ENCODE measurements at places on chromosomes 4 and X.

- DNase-seq = peak; percentile 47
Measured at GRCh38 chrX:97685753-97686152, 802.0 kb downstream of the RPA4 start.

DNA sequence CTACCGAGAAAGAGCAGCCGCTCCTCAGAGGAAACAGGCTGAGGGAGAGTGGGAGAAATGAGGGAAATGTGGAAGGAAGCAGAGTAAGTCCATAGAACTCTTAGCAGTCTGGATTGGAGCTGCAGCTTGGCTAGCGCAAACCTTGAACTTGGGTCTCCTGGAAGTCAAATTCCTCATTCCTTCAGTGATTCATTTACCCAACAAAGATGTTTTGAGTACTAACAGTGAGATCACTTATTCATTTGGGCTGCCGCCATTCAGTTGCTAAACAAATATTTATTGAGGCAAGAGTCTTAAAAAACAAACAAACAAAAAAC, 51.5 kb downstream of the SEL1L3 start:
- DNase-seq = peak; percentile 73

DNA sequence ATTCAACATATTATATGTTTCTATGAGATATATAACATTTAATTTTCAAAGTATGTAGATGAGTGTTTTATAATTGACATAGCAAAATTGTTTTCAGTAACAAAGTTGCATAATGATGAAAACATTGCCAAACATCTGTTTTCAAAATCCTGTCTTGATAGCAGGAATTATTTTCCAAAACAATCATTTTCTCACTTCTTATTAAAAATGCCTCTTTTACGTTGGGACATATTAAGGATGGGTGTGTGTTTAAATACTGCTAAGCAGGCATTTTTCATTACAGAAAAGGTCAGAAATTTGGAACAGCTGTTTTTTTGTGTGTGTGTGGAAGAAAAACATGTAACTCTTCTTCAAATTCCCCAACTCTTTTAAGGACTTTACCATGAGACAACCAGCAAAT, 452.0 kb downstream of the SPRY1 start:
- no peak for DNase-seq

GRCh38 chr4:126526335-126526734, 1106.4 kb upstream of the INTU start:
- DNase-seq = no peak

GRCh38 chrX:119238557-119238956, 2.5 kb downstream of the PGRMC1 start:
- peak; percentile 11 for DNase-seq

DNA sequence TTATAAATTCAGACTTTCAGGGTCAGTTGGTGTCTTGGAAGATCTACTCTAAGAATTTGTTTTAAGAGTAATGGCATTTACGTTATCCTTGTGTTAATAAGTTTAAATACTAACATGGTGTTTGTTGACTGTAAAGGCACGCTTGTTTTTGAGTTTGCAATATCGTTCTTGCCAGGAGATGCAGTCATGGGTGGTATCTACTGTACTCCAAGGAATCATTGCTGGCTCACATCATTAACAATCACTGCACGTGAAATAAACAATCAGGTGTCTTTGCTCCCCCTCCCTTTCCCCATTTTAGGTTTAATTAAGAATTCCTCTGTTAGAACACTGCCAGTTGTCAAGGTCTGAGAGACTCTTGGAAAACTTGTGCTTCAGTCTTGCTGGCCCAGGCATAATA, 1.6 kb downstream of the HHIP start:
- no peak for DNase-seq

DNA sequence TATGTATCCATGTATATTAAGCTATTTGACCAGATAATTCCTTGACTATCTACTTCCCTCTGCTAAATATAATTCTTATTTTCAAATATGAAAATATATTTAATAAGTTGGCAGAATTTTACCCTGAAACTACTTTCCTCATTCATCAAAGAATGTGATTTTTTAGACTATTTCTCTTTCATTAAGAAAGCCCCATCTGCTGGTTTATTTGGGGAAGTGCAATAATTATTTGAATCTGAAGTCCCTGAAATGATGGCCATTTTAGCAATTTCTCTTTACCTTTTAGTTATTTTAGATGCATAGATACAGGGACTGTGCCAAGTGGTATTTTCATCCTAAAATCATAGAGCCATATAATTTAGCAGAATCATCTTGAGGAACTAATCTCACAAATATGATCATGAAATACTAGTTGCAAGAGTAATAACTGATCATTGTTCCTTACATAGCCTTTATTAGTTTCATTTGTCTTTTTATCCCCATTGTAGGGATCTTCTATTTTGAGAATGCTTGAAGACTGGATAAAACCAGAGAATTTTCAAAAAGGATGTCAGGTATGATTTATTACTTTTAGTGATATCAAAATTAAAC, 39.0 kb downstream of the ENPEP start:
- DNase-seq = peak; percentile 49

DNA sequence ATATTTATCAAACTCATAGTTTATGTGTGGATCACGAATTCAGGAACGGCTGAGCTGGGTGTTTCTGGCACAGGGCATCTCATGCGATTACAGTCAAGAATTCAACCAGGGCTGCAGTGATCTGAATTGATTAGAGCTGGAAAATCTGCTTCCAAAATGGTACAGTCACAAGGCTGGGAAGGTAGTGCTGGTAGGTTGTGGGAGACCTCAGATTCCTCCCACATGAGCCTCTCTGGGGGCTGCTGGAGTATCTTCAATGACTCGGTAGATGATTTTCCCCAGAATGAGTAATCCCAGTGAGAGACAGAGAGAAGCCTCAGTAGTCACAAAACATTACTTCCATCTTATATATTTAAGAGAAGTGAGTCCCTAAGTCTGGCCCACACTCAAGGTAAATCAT, 36.2 kb upstream of the PRDX4 start:
- DNase-seq = peak; percentile 37

DNA sequence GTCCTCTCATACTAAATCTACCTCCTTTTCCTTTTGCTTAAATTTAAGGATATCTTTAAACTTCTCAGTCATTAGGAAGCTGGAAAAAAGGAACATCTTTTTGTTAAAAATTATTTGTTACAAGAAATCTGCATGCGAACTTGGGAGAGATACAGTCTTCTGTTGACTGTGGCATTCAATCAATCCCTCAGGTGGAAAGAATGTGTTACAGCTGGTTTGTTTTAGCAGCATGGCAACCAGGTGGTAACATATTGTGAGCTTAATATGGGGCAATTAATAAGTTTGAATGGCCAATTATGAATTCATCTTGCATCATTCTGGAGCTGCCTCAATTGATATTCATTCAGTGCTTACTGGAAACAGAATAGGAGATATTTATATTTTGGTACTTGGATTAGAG, 135.0 kb downstream of the GC start:
- peak; percentile 4 for DNase-seq

DNA sequence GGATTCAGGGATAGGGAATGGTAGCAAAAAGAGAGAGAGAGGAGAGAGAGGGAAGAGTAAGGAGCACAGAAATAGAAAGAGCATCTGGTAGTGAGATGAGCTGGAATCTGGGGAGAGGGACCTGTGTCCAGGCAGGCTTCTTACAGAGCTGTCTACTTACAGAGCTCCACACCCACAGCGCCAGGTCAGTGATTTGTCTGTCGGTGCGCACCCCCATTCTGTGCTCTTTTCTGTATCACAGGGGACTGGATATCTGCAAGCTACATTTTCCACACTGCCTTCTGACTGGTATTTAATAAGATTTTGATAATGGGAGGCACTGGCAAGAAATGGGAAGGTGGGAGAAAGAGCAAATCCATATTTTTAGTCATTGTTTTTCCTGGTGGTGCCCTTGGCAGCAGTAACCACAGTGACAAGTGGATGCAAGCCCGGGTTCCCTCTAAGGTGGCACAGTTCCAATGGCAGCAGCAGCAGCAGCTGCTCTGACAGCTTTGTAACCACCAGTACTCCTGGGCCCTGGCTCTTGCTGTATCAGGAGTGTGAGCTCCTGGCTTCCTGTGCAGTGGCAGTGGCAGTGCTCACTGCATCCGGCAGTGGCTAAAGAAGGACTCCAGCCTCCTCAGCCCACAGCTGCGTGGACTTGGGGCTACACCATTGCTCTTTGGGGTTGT, 300.5 kb downstream of the TRIML1 start:
- DNase-seq = peak; percentile 66

GRCh38 chr4:184267673-184268583, 50.3 kb upstream of the ENPP6 start:
- DNase-seq = peak; percentile 94

GRCh38 chr4:149838036-149838435, 22.4 kb upstream of the IQCM start:
- no peak for DNase-seq

DNA sequence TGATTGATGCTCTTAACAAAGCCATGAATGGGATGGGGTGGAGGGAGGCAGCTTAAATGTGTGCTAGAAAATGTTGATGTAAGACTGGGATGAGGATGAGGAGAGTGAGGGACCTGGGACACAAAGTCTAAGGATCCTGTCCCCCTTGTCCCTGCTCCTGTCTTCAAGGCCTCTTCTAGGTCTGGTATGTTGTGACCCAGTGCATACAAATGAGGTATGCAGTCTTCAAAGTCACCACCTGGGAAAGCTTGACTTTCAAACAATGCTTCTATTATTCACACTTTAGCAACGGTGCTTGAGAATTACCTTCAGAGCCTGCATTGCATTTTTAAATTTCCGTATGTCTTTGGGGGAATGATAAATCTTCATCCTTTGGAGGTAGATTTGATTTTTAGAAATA, 88.4 kb upstream of the SLC34A2 start:
- no peak for DNase-seq

GRCh38 chrX:56784666-56785065, 55.6 kb downstream of the NBDY start:
- DNase-seq = no peak

DNA sequence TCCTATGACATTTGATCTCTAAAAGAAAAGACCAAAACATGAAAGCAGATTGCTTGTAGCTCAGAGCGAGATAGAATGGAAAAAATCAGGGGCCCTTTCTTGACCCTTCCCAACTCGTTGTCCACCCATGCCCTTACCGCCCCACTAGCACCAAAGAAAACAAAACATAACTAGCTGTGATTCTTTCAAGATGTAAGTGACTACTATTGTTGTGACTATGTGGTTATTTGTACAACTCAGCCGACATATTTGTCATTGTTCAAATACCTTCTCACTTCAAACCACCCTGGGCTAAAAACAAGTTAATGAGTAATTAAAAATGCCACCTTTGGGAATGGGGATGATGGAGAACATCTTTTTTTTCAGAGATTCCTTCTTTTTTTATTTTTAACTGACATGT, 171.2 kb upstream of the GPC4 start:
- peak; percentile 77 for DNase-seq

GRCh38 chr4:123649645-123650391, 253.2 kb downstream of the SPRY1 start:
- peak; percentile 67 for DNase-seq

DNA sequence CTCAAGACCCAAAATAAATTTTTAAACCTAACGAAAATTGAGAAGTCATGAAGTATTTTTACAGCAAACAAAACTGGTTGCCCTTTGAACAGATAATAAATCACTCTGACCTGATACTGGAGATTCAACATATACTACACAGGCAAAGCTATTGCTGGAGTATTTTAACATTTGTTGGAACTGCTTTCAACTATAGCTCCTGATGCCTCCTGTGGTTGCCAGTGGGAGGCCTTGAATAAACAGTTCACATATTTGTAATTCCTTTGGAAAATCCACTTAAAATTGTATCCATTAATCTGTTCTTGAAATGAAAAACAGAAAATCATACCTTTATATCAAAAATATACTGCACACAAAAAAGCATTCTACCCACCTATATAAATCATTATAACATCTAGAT, 605.1 kb downstream of the KCTD8 start:
- DNase-seq = peak; percentile 2

DNA sequence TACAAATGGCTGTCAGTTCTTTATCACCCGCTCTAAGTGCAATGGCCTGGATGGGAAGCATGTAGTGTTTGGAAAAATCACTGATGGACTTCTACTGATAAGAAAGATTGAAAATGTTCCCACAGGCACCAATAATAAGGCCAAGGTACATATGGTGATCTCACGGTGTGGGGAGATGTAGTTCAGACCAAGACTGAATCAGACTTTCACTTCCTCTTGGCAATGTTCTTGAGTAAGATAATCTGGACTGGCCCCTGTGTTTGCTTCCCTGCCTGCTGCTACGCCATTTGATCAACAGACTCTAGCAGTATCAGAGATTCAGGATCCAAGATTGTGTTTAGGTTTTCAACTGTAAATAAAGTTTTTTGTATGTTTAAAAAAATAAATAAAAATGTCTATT, 682.2 kb upstream of the AMOT start:
- DNase-seq = no peak

GRCh38 chr4:85370400-85371032, 104.4 kb upstream of the ARHGAP24 start:
- DNase-seq = peak; percentile 44

DNA sequence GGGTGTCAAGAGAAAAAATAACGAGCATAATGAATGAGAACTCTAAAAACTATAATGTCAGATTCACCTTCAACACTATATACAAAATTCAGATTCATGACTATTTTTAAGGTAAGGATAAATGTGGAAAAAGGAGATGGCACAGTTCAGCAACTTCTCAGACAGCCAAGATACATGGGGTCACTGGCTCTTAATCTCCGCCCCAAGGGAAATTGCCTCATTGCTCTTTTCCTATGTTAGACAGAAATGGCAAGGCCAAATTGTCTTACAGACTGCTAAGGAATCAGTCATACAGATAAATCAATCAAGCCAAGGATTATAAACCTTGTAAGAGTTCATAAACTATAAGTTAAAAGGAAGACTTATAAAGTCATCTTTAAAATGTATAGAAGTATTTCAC, 183.4 kb downstream of the OPHN1 start:
- DNase-seq = no peak

GRCh38 chrX:32443841-32444240, 767.5 kb downstream of the DMD start:
- no peak for DNase-seq

GRCh38 chrX:100864657-100865391, 9.3 kb downstream of the NOX1 start:
- peak; percentile 8 for DNase-seq

DNA sequence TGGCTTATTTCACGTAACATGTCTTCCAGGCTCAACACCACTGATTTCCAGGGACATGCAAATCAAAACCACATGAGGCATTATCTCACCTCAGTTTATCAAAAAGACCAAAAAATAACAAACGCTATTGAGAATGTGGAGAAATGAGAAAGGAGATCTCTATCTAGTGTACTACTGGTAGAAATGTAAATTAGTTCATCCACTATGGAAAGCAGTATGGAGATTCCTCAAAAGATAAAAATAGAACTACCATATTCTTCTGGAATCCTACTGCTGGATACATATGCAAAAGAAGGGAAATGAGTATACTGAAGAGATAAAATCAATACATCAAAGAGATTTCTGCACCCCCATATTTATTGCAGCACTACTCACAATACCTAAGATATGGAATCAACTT, 329.6 kb upstream of the NDST3 start:
- DNase-seq = no peak

GRCh38 chr4:88756149-88756548, 58.5 kb upstream of the NAP1L5 start:
- DNase-seq = no peak

GRCh38 chrX:149628280-149628679, 3.3 kb downstream of the TMEM185A start:
- peak; percentile 2 for DNase-seq
